T-helper 17 cell (primary cell): ENCODE measurements at places on chromosomes 7 and 10. TPM values are rescaled to one million over a fixed set of nuclear protein-coding genes. Genes with fewer than 3 reads are reported as not detected.

MBLAC1 gene
- 4.2 TPM for total RNA-seq

ARF5 gene
- total RNA-seq = 105 TPM

PIK3AP1 gene
- total RNA-seq = 5.0 TPM

SHH gene
- not detected for total RNA-seq

HOXA7 gene
- not detected for total RNA-seq
